CD8-positive, alpha-beta T cell (primary cell): ENCODE measurements at places on chromosomes 2 and 18.

DNA sequence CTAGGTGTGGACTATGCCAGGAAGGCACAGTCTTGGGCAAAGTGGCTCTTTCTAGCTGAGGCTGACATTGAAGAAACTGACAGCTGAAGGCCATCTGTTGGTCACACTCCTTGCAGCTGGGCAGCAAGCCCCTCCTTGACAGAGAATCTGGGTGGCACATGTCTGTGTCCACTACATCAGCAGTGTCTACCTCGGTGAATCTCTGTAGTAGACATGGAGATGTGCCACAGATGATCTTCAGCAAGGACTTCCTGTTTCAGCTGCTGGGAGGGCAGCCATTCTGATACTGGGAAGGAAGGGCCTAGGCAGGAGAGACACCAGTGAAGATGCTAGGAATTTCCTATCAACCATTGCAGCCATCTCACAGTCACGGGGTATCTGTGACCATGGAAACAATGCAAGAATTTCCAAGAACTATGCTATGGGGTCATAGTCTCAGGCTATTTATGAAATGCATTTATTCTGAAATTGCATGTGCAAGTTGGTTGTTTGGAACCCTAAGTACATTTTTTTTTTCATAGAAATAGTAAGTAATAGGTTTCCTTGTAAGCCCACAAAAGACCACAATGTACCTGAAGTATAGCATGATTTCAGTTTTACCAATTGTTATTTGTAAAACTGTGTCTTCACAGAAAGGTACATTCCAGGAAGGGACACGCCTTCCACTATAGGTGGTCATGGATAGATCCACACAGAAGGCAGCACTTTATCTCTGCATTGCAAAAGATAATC, 63.8 kb upstream of the DARS1 start:
- no peak for DNase-seq

DNA sequence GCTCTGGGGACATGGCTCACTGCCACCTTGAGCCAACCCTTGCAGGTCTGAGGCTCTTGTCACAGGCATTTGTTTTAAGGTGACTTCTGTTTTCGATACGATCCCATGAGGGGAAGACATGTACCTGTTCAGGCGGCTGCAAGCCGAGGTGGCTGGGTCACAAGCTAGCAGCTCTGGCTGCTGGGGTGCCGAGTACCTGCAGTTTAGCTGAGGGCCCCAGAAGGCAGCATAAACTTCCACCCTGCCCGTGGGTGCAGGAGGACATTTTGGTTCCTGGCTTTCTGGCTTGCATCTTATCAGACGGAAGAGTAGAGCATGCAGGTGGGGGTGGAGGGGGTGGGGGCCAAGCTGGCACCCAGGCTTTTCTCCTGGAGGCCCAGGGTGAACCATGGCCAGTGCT, 28.4 kb downstream of the COA5 start:
- DNase-seq: no peak

DNA sequence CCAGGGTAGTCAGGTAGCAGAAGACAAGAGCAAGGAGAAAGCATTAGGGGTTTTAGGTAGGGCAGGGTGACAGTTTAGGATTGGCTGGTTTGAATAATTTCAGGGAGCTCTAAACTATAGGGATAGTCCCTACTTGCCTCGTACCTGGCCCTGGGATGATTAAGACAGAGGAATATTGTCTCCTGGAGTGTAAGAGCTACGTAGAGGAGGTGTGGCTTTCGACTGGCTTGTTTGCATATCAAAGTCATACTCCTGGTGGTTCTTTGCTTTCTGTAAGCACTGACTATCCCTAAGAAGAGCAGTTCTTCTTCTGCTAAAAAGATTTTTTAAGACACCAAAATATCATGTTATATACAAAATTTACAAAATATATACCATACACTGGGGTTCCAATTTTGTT, 1867.4 kb downstream of the SUCLG1 start:
- no peak for DNase-seq

- no peak for DNase-seq
These were observed 11.4 kb downstream of the RAB31 start for GRCh38 chr18:9719421-9719981.

GRCh38 chr2:176817061-176817565, 395.5 kb upstream of the HNRNPA3 start:
- no peak for DNase-seq

DNA sequence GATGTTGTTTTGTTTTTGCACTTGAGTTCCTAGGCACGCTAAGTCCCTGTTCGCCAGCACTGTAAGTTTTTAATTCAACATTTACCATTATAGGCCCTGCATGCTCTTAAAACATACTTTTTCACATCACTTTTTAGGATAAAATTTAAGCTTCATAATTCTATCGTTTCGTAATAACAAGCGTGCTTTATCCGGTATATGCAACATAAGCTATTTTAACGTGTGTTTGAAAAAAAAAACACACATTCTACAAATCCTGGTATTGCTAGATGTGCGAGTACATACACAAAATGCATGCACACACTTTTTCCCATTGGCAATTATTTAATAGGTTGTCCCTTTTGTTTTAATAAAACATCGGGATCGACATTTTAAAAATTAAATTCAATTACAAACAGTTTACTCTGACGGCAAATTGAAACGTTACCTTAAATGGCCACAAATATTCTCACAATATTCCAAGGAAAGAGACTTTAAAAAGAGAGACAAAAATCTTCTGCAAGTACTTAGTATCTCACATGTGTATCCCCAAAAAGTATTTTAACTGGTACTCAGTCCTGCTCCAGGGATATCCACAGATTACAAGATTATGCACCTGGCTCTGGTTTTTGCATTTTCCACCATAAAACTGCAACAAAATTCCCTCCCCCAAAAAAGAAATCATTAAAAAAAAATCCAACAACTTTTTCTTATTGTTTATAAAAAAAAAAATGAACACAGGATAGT, 1.0 kb upstream of the TCF4 start:
- no peak for DNase-seq

DNA sequence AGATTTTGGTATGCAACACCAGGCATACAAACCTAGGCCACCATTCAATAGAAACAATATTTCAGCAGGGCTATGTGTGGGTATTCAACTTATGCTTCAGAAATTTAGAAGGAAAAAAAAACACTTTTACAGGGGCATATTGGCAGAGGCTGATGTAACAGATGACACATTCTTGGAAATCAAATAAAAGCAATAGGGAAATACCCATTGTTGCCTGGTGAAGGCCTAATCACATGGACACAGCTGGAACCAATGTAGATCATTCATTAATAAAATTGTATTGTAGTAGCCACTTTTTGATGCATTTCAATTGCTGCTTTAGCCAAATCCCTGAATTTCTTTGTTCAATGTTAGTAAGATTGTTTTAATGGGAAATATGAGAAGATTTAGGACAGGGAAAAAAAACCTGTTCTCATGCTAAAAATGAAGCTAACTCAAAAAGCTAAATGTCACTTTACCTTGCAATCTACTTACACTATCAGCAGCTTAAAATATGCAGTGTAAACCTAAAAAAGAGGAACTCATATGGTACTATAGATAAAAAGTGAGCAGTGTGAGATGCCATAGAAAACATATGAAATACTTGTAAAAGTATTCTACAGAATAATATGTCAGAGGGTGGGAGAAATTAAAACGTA, 289.4 kb downstream of the ZEB2 start:
- no peak for DNase-seq

- peak; percentile 8 for DNase-seq
These were observed 11.1 kb downstream of the DHRS9 start for GRCh38 chr2:169080250-169081069.

- no peak for DNase-seq
These were observed 12.0 kb upstream of the DDX1 start for GRCh38 chr2:15579641-15580040.

DNA sequence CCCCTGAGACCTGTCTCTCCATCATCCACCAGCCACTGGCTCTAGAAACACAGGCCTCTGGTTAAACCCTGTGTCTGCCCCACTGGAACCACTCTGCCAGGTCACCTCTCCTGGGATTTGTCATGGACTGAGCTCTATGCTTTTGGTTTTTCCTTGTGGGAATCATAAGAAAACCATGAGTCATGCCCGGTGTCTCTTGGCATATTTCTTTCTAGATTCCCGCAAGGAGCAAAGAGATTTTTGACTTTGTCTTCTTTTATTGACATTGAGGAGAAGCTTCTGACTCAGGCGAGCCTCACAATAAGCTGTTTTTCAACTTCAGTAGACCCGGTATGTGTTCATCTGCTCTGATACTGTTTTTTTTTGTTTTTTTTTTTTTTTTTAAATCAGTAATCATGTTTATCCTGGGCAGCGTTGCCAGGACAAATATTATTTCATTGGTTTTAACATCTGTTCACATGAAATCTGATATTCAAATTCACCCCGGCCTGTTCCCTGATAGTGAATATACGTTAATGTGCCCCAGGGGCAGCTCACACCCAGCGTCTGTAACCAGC, 207.1 kb downstream of the ACKR3 start:
- DNase-seq: no peak

DNA sequence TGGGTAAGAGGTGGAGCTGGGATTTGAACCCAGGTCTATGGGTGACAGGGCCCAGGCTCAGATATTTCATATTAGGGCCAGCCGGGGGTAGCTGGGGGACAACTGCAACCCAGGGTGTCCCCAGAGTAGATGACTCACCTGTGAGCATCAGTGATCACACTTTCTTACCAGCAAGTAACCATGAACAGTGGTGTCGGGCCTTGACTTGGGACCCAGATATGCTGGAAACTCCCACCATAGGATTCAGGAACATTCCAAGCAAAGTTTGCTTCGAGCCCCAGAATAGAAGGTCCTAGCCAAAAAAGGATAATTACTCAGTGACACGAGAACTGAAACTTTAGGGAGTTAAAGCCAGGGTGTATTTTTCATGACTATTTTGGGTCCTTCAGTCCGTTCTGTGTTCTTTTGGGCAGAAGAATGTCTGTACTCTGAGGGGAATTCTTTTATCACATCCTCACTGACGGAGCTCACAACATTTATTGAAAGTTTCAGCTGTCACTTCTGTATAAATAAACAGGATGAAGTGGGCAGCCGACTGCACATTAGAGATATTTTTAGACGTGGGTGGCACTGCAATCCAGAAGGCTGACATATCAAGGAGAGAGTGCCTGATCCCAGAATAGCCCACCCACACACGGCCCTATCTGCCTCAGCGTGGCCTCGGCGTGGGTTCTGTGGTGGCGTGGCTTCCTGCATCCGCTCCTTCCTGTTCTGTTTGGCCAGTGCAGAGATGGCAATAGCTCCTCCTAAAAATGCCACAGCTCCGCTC, 45.6 kb downstream of the RAMP1 start:
- no peak for DNase-seq

DNA sequence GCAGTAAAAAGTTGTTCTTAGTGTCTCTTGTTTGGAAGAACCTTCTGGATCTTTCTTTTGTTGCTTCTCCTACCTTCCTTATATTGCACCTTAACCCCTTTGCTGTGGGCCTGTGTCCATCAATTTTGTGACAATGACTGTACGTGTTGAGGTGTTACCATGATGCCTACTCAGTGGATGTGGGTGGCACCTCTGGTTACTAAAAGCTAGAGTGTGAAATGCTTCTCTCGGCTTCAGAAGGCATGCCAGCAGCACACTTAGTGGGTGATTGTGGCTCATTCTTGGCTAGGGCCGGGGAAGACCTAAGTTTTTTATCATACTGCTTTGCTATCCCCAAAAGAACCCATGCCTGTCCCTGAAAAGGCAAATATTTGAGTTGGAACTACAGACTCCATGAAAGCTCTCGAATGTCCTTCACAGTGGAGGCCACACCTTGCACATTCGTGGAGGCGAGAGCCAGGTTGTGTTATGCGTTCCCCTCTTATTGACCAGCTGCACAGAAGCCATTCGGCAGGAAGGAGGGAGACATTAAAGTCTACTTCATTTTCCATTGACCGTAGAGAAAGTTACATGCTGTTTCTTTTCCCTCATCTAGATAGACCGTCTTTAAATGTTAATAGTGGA, 513.2 kb upstream of the RAB12 start:
- no peak for DNase-seq

DNA sequence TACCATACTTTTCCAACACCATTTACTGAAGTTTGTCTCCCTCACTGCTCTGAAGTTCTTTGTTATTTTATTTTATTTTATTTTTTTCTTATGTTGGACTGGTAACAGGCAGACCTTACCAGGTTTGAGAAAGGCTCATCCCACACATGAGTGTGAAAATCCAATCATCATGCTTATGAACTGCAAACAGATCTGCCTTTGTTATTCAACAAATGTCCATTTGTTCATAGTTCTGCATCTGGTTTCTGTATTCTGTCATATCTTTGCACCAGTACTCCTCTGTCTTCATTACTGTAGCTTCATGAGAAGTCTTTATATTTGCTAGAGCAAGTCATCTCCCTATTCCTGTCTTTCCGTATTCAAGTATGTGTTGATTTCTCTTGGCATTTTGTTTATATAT, 5.3 kb downstream of the RNU2-63P start:
- no peak for DNase-seq

- DNase-seq: no peak
These were observed 154.6 kb downstream of the OSR1 start for GRCh38 chr2:19203866-19204265.

- no peak for DNase-seq
These were observed 130.0 kb upstream of the GPC1 start for GRCh38 chr2:240305369-240305962.

DNA sequence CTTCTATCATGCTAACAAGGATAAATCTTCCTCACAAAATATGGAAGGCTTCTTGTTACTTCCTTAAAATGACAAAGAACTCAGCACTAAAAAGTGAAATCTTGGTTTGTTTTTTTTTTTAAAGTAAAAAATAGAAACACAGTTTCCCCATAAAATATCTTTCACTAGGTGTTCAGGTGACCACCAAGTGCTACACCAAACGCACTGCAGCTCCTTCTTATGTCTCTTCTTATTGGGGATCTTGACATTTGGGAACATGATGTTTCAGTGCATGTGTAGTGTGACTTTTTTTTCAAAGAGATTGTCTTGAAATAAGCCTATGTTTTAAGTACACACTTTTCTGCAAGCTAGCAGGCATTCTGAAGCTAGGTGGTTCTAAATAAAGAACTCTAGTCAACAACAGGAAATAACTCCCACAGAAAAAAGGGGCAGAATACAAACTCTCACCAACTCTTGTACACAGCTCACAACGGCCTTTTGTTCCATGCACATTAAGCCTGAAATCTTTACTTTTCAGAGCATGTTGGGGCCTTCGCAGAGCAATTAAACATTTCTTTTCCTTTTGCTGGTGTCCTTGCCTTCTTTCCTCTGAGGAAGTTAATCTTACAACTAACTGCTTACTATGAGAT, 13.2 kb upstream of the SERTAD2 start:
- DNase-seq: no peak

DNA sequence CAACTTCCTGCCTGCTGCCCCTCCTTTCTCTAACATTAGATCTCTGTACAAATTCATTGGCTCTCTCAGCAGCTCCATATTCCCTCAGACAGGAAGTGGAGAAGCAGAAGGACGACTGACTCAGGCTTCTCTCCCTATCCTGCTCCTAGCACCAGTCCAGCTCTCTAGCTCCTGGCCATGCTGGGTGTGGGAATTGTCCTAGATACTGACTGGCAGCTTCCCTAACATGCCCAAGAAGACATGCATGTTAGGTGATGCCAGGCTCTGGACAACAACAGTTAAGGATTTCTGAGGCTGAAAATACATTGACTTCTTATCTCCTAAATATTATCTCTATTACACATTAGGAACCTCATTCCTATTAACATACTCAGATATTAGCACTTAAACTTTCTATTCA, 292.9 kb downstream of the IKZF2 start:
- no peak for DNase-seq

GRCh38 chr2:131552871-131553270, 25.2 kb downstream of the CCDC74A start:
- no peak for DNase-seq

- no peak for DNase-seq
These were observed 29.0 kb downstream of the ANO7 start for GRCh38 chr2:241217320-241218031.

GRCh38 chr2:66696374-66696773, 261.4 kb downstream of the MEIS1 start:
- DNase-seq: no peak

GRCh38 chr2:118969734-118970395, 27.9 kb downstream of the MARCO start:
- DNase-seq: no peak
